ENCODE measurements at places on chromosomes 2 and 18. TPM values are rescaled to one million over a fixed set of nuclear protein-coding genes. Genes with fewer than 3 reads are reported as not detected.

The SLC23A3 gene
- total RNA-seq = 0.29 TPM

The KLHL30 gene
- total RNA-seq = 0.16 TPM

The DYSF gene
- total RNA-seq = 0.55 TPM

The MAP2 gene
- 1.5 TPM for total RNA-seq

The RSAD2 gene
- total RNA-seq = 0.13 TPM

The NFATC1 gene
- 6.9 TPM for total RNA-seq

The DPYSL5 gene
- total RNA-seq = 5.6 TPM

The SERPINB4 gene
- 0.09 TPM for total RNA-seq

The KCNJ3 gene
- not detected for total RNA-seq

The LYPD6B gene
- total RNA-seq = not detected

The TUBA3E gene
- total RNA-seq = 6.9 TPM

The SRD5A2 gene
- 0.02 TPM for total RNA-seq

The ACVR1C gene
- total RNA-seq = 0.03 TPM

The AP1S3 gene
- total RNA-seq = 27.8 TPM
